ENCODE measurements at places on chromosomes 6 and 20.

- no peak for DNase-seq
These were observed 8.8 kb upstream of the CDH22 start for GRCh38 chr20:46316984-46317684.

- DNase-seq: no peak
These were observed 356 bp upstream of the IRAK1BP1 start for GRCh38 chr6:78867020-78867369.

DNA sequence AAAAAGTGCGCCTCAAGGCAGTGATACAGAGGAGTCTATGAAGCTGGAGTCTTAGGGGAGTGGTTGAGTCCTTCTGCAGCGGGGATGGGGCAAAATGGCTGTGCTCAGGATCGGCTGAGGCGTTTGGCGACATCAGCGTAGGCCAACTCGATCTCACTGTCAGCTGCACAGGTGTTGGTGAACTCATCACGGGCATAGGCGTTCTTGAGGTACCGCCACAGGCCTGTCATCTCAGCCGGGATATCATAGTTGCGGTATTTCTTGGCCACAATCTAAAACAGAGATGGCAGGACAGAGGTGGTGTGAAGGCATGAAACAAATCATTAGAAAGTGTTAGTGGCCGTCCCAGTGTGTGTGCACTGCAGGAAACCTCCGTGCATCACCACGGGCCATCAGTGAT lies 112.7 kb downstream of the CLIC5 start:
- no peak for DNase-seq

GRCh38 chr6:30763618-30764489 lies 19.5 kb upstream of the IER3 start:
- DNase-seq: no peak

DNA sequence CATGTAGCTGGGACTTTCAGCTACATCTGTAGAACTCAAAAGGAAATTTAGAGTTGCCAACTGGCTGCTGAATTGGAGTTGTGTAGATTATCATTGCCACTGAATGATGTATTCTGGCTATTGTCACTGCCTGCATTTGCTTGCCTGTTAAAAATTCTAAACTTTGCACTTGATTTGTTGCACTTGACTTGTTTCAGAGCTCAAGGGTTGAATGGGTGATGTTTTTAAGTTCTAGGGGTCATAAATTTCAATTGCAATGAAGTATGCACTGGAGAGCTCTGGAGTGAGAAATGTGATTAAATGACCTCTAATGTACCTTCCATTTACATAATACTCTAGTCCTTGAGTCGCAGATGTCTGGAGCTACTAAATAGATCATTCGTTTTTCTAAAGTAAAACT lies 102.4 kb downstream of the TNFRSF21 start:
- no peak for DNase-seq

DNA sequence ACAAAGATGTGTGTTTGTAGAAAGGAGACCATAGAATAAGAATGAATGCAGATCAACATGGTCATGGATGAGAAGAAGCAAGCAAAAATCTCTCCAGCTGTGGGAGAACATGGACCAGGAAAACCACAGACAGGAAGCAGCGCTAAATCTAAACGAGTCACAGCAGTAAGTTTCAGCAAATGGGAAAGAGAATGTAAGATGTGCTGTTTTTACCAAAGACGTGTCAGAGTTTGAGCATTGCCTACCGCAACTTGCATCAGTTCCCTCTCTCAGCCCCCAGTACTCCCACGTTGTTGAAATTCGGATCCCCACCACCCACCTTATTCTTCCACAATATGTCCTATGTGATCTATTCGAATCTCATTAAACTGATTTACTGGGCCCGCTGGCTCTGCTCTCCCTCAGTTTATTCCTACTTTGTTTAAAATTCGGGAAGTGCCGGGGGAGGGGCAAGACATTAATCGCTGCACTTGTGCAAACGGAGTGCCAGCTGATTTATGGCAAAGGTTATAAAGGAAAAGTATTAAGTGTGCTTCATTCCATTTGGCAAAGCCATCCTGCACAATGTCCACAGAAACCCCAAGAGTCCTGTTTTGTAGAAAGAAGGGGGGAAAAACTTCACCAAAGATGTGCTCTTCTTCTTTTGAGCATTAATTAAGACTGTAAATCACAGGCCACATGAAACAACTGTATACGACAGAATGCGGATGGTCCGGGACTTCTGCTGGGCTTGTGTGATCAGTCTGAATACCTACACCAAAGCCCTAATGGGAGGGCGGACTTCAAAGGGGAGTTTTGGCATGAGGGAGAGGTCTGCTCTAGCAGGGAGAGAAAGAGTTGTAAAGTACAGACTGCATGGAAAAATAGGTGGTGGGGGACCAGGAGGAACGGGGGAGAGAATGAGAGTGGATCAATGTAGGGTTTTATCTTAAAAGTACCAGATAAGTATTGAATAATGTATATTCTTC lies 59.1 kb upstream of the PRDM1 start:
- DNase-seq: peak; percentile 8

- DNase-seq: no peak
These were observed 358.1 kb downstream of the CDKAL1 start for GRCh38 chr6:20892365-20892764.

DNA sequence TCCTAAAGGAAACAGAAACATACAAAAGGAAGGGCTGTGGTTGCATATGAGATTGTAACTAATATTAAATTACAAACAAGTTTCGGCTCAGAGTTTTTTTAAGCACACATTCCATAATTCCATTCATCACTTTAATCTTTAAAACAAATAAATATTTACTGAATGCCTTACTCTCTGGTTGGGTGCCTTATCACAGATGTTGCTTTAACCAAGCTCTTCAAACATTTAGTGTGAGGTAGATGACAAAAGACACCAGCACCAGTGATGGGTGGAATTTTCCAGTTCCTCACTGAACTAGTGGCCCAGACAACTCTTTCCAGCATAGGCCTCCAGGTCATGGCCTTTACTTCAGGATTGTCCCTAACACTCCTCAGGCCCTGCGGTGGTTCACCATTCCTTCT lies 58.7 kb downstream of the ARHGAP18 start:
- DNase-seq: no peak

DNA sequence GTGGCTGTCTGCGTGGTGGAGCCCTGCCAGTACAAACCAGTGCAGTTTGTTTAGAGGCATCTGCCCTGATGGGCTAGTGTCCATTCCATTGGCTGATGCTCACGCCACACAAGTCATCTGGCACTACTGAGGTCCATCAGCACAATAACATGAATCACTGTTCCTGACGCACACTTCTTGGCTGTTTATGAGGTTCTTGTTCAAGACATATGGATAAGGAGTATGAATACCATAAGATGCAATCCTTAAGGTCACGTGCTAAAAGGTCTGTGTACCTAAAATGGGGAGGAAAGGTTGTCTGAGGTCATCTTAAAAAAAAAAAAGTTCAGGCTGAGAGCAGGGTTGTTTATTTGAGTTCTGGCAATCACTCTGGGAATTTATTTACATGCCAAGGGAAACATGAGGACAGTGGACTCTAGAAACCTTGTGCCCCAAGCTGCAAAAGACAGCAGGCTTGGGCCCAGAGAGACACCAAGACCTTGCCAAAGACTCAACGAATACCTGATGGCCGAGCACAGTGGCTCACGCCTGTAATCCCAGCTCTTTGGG lies 54.1 kb upstream of the SHLD1 start:
- DNase-seq: no peak

All from GM20000 (cell line).